ENCODE measurements at places on chromosomes 5 and 9.

DNA sequence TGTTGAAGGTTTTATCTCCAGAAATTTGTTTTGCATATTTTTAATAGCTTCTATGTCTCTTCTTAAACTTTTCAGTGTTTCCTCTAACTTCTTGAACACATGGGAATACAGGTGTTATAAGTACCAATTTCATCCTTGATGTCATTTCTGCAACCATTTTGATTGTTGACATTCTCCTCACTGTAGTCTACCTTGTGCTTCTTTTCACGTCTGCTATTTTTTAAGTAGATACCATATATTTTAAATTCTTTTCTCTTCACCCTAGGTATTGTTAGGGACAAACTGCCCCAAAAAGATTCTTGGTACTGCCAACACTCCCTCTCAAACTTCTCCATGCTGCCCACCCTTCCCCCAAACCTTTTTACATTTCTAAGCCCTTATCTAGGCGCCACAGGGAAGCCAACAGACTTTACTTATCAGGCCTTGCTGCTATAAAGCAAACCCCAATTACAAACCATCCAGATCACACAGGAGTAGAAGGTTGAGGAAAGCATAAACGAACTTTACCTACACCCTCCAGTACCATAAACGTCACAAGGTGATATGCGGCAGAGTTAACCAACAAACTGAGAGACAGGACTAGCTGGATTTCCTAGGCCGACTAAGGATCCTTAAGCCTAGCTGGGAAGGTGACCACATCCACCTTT lies 1165.3 kb downstream of the TAF11L14 start:
- no peak for DNase-seq

DNA sequence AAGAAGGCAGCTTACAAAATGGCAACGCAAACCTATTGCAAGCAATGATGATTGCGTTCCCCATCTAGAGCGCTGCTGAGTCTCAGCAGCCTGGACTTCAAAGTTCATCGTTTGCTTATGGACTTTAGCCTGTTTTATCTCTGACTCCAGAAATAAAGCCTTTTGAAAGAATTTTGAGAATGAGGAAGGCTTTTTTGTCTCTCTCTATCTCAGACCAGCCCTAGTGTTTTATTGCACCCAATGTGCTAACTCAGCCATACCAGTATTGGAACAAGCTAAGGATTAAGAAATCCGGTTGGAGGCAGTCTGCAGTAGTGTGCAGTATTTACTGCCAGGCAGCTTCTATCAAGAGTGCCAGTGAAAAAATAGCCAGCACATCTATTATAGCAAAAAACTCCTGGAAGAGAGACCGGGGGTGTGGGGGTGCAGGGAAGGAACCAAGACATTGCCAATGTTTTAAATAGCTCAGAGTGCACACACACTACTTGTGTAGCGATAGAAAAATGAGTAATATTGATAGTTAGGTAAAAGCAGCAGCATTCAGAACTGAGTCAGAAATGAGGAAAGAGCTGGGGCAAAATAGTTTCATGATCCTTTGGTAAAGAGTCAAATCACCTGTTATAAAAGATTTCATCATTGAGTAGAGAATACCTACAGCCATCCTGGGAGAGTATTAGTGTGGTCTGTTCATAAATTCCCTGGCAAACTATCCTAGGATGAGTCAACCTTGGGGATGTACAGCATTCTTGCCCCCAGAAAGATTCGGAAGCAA lies 219.0 kb downstream of the ZNF608 start:
- DNase-seq: no peak

DNA sequence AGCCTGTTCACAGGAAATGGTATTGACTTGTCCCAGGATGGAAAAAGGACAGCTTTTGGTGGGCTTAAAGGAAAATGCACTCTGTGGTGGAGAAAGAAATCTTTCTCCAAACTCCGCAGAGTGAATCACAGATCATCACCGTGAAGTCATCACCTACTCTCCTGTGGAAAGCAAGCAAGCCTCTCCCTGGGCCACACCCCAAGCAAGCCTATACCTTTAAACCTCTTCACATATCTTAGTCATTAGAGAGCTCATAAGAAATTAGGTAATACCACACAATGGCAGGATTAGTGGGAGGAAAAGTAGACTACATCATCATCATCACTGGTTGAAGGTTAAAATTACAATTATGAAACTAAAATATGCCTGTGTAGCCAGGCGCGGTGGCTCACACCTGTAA lies 23.2 kb downstream of the TLE1 start:
- DNase-seq: no peak

GRCh38 chr5:154482528-154483449 lies 4.8 kb upstream of the HAND1 start:
- no peak for DNase-seq

GRCh38 chr9:84759804-84760203 lies 90.3 kb downstream of the NTRK2 start:
- DNase-seq: no peak

- no peak for DNase-seq
Observed at GRCh38 chr5:60597572-60598320, 102.2 kb downstream of the DEPDC1B start.

GRCh38 chr5:148201151-148201550 lies 1.7 kb upstream of the SPINK6 start:
- DNase-seq: no peak

DNA sequence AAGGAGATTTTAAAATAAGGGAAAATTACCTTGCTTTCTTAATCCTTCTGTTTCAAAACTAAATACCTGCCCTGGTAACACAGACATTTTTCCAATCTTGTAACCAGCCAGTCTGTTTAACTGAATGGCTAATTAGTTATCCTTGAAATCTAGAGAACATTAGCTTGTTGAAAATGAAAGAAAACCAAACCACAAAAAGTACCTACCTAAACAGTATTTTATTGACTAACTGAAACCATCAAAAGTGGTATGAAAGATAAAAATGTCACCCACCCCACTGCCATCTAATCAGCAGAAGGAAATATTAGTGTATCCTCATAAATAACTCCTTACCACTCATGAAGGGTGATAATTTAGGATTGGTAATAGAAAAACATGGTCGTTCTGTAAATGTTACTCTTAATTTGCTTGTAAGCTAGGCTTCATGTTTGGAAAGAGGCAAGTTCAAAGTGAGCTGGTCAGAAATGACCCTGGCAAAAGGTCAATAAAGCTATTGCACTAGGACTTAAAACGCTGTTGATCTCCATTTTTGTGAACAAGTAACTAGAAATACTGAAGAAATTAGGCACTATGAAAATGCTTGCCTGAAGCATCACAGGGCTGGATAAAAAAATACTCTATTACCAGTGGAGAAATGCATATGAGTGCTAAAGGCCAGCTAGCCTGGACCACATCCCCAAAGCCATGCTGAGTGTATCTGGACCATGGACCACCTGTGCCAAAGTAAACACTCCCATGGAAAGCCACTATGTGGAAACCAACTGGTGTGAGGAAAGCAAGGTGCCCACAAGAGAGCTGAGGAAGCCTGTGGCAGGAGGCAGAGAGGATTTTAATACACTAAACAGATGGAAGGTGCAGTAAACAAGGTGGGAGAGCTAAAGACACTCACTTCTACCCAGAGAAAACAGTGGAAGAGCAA lies 8.4 kb downstream of the SEMA5A start:
- DNase-seq: no peak
